ENCODE measurements at places on chromosomes 7 and 10.

DNA sequence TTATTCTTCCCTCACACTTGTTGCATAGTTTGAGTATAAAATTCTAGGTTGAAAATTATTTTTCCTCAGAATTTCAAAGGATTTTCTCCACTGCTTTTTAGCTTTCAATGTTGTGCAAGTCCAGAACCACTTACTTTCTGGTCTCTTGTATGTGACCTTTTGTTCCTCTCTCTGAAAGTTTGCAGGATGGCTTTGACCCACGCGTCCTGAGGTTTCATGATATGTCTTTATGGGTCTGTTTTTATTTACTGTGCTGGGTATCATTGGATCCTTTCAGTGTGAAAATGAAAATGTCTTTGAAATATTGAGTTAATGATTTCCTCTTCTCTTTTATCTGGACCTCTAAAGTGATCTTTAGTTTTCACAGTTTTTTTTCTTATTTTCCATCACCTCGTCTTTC is 38.5 kb downstream of the C1GALT1 start:
- DNase-seq, result no peak

DNA sequence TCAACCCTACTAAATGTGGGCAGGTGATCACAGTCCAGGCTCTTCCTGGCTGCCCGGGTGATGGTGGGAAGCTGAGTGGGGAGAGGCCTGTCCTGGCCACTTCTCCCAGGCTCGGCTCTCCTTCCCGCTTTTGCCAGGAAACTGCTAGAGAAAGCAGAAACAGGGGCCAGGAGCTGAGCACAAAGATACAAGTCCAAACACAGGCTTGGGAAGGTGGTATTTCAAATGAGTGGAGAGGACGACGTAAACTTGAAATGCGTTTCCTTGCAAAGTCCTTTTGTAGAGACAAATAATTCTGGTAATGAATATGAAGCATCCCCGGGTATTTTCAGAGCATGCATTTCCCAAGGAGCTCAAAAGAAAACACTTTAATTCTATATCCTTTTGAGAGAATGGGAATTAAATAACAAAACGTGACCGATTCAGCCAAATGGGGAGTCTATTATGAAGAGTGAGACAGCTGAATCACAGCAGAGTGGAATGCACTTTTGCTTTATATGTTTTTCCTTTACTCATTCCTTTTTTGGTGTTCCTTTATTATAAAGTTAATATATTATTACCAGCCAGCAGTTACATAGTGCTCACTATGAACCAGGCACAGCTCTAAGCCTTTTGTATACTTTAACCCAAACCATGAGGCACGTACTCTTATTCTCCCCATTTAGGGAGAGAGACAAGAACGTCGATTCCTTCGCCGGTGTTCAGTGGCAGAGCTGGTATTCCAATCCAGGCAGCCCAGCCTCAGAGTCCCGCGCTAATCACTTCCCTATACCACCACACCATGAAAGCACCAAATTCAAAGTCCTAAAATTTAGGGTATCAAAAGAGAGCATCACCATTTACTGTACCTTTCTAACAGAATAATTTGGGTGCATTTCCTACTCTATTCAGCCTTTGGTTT is 218.2 kb upstream of the KLF14 start:
- no peak for DNase-seq

- no peak for DNase-seq
Measured at GRCh38 chr7:64558781-64559180, 4.1 kb downstream of the ZNF680 start.

GRCh38 chr10:11535346-11535959 is 76.0 kb downstream of the USP6NL start:
- DNase-seq, result no peak

GRCh38 chr10:132075909-132076577 is 10.3 kb downstream of the JAKMIP3 start:
- DNase-seq, result no peak

DNA sequence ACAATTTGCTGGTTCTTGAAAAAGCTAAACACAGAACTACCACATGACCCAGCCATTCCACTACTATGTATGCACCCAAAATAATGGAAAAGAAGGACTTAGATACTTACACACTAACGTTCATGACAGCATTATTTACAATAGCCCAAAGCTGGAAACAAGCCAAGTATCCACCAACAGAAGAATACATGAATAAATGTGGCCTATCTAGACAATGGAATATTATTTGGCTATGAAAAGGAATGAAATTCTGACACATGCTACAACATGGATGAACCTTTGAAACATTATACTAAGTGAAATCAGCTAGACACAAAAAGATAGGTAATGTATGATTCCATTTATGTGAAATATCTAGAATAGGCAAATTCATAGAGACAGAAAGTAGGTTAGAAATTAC is 67.4 kb upstream of the EXOC4 start:
- no peak for DNase-seq

DNA sequence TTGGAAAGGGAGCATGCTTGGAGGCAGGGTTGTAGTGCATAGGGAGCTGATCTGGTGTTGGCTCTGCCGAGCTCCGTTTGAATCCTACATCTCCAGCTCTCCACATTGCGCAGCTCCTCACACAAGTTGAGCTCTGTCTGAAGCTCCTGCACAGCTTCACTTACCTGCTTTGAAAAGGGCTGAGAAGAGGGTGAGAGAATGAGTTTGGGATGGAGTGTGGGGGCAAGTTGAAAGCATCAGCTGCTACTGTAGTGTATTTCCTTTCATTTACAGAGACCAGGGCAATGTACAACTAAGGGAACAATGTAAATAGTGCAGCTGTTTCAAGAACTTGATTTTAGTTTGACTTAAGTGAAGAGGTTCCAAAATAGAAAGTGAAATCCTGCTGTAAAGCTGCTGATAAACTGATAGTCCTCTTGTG is 88.5 kb downstream of the VTI1A start:
- no peak for DNase-seq
